ENCODE measurements at places on chromosomes 7 and 10. TPM values are rescaled to one million over a fixed set of nuclear protein-coding genes. Genes with fewer than 3 reads are reported as not detected.
A peak's percentile ranks its signal among the peaks of the same experiment; 100 is the strongest.

GRCh38 chr10:86393362-86393761 lies 26.8 kb upstream of the GRID1 start:
- no peak for DNase-seq

UCMA gene
- not detected for total RNA-seq

TMEM213 gene
- total RNA-seq, result not detected

PNLIPRP2 gene
- total RNA-seq, result not detected

DNA sequence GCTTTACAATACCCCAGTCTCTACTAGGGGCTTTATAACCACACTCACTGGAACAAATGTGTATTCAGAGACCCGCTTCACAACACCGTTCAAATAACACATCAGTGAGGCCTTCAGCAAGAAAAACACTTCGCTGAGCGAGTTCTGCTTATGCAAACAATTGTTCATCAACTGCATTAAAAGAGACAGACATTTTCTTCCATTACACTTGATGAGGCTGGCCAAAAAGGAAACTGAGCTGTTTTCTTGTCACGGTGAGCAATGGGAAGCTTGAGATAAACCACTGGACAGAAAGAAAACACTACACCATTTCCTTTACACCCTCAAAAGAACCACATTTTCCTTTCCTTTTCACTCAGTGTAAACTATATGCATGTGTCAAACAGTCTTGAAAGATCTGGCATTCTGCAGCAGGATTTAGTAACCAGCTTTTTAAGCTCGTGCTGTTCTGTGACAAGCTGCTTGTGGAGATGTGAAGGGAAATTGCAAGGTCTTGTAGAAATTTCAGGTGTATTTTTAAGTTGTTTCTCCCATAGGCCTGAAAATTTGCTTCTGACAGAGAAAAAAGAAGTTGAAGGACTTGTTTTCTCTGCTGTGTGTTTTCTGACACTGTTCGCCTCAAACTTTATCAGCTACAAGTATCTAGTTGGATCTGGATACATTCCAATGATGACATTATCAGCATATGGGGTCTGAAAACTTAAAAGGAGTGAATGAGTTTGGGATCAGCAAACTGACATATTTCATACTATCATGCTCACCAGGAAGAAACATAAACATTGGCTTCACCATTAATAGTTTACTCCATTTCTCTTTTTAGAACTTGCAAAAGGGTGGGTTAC lies 693.1 kb downstream of the PARD3 start:
- no peak for DNase-seq

TBRG4 gene
- total RNA-seq, result 123 TPM

GRCh38 chr10:33164060-33164709 lies 170.3 kb downstream of the NRP1 start:
- DNase-seq, result no peak

DNA sequence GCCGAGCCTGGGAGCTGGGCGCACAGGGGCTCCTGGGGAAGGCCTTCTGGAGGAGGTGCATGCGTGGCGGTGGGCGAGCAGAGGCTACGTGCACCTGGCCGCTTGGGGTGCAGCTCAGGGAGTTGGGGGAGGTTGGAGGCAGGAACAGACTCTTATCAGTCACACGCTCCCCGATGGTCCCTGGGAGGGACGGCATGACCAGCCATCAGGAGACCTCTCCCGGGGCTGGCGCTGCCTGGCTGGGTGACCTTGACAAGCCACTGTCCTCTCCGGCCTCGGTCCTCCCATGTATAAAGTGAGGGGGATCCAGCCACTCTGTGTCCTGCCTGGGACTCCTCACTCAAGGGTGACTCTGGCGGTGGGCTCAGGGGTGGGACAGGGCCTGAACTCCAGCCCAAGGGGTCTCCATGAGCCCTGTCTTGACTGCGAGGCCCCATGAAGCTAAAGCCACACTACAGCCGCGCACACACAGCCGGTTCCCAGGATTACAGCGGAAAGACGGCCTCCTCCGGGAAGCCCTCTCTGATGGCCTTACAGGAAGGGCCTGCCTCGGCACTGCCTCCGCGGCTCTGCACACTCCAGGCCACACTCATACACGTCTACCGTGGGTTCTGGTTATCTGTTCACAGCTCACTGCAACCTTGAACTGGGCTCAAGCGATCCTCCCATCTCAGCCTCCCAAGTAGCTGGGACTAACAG lies 2.3 kb downstream of the TMEM184A start:
- no peak for DNase-seq

SLC26A4 gene
- total RNA-seq, result 0.19 TPM

DNA sequence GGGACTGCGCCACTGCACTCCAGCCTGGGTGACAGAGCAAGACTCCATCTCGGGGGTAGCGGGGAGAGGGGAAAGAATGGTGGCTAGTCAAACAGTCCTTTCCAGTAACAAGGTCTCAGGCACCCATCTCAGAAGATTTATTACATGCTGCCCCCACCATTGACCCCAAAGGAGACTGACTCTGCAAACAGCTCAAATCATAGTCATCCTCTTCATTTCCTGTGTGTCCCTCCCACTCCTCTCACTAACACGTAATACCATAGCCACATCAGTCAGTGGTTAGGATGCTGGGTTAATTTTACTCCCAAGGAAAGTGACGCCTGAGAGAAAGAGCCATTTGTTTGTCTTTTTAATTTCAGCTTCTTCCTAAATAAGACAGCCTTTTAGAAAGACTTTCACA lies 56.6 kb upstream of the BET1 start:
- DNase-seq, result no peak

DKK1 gene
- total RNA-seq, result not detected

ALOX5 gene
- total RNA-seq, result not detected

GRCh38 chr10:131683281-131683861 lies 217.4 kb upstream of the PPP2R2D start:
- no peak for DNase-seq

DNA sequence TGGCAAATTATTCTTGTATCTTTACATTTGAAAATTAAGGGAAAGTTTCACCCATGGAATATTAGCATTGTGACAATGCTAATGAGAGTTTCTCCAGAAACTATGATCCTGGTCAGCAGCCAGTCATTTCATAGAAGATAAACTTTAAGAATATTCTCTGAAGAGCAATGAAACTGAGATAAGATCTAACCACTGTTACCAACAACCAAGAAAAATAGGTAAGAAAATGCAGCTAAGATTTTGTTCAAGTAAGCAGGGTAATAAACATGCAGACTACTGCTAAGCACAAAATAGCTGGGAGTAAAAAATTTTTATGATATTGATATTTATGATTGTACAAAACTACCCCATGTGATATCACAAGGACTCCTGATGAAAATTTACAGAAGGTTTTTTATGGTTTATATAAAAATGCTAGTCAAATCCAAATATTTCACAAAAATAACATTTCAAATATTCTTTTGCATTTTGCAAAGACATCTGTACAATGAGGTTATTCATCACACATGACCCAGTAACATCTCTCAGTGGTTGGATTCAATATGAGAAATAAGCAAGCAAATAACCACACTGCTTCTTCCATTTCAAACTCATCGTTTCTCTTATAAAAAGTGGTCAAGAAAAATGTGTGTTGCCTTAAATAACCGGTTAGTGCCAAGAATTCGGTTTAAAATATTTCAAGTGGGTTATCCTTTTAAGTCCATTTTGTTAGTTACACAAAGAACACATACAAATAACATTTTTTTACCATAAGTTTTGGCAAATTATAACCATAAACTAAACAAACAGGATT lies 251.6 kb downstream of the DIP2C start:
- DNase-seq, result no peak

DNA sequence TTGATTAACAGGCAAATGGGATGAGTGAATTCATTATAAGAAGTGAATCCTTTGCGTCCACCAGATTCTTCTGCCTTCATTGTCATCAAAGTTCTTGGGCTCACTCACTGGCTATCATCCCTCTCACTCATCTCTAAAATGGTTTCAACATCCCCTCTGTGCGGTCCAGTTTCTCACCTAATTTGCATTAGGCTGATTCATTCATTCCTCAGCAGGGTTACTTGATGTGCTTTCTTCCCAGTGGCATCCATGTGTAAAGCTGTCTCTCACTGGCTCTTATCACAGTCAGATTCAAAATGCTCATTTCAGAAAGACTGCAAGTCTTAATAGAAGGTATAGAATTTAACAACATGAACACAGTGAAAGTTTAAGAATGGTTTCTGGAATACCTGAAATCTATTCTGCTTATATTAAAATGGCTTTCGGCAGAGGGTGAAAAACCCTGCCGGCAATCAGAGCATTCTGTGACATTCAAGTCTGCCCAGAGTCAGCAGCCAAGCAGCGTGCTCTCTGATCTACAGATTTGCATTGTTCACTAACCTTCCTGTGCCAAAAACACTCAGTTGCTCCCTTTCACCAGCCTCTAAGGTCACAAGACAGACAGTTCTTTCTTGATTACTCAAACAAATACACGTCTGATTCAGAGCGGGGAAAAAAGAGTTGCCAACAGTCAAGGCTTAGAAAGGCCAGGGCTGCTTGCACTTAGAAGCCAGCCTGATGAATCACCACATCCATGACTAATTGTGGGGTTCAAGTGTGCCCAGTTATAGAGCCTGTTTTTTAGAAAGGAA lies 106.7 kb downstream of the TES start:
- no peak for DNase-seq

DENND2A gene
- total RNA-seq, result not detected

DNA sequence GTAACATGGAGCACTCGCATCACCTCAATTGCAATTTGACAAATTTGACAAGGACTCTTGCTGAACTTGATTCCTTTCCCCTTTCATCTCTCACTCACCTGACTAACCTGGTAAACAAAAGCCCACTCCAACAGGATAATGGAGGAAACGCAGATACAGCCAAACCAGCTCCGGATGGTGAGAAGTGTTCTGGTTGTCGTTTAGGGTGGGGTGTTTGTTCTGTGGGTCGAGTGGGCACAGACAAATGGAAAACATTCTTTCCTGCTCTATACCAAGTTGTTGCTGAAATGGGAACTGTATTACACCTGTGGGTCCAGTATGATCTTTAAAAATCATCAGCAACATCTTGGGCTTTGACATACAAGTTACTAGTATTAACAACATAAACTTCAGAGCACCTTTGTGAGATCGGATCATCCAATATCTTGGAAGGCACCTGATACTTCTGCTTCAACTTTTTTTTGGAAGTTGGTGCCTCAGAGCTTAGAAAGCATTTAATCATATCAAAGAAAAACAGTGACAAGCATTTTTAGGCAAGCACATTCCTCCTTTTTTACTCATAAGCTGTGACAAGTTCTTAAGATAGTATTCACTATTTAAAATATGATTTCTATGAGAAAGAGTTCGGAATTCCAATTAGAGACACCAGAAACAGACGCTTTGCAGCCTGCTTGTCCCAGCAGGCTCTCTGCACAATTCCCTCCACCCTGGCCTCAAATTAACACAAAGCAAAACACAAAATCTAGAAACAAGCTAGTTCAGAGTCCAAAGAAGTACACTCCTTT lies 58.1 kb downstream of the CCDC186 start:
- DNase-seq, result no peak

- no peak for DNase-seq
These were observed 18.4 kb downstream of the ST8SIA6 start for GRCh38 chr10:17435953-17436352.

DNA sequence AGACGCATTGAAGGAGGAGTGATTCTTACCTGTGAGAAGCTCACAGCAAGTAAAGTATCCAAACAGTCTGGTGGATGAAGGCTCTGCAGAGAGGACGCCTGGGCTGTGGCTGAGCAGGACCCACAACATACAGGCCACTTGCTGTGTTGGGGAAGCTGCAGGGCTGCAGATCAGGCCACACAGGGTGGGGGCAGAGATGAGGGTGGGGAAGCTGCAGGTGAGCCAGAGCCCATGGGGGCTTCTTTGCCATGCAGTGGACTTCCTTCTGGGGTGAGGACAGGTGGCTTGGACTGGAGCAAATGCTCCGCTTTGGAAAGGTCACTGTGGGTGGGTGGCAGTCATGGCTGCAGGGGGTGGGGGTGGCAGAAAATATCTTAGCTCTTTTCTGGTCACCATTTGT lies 214.8 kb downstream of the GLRX3 start:
- DNase-seq, result peak; percentile 15

DNA sequence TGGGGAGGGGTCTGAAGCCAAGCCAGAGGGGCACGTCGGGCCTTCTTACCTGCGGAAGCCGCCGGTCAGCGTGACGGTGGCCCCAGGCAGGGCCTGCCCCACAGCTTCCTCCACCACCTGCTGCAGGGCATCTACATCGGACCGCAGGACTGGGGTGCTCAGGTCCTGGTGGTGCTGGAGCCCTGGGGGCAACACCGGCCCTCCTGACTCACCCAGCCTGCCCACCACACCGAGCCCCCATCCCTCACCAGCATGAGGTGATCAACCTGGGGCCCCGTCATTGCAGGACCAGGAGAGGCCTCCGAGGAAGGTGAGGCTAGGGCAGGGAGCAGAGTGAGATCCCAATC lies 8.0 kb downstream of the POLM start:
- no peak for DNase-seq

PON3 gene
- not detected for total RNA-seq

GRCh38 chr7:91800389-91800788 lies 80.1 kb downstream of the MTERF1 start:
- no peak for DNase-seq

CDHR3 gene
- not detected for total RNA-seq

- no peak for DNase-seq
These were observed 76.0 kb upstream of the NKX6-2 start for GRCh38 chr10:132861884-132862461.

GCK gene
- 0.24 TPM for total RNA-seq

- no peak for DNase-seq
These were observed 96.8 kb upstream of the PHYHIPL start for GRCh38 chr10:59079386-59080226.

SPDYE2 gene
- 0.53 TPM for total RNA-seq
